Stimulated activated naive CD8-positive, alpha-beta T cell treated with anti-CD3 and anti-CD28 coated beads, Interleukin-15, amount 100 ng/mL, for 72 hours (primary cell): ENCODE measurements at places on chromosomes 7 and 10.

- DNase-seq: no peak
Observed at GRCh38 chr7:131046246-131046645, 281.4 kb upstream of the MKLN1 start.

DNA sequence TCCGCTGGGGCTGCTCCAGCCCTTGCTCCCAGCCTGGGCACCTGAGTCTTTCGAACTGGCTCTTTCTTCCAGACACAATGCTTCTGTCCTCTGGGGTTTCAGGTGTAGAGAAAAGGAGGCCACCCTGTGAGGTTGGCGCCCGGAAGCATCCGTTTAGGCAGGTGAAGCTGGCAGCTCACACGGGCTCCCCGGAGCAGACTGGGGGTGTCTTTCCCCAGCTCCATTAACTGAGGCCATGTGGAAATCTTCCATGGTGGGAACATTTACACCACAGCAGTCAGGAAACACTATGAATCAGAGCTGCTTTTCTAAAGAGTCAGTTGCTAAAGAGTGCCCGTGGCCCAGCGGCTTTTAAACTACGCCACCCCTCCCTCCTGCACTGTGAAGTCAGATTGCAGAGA is 29.2 kb downstream of the PRKAG2 start:
- no peak for DNase-seq

GRCh38 chr10:117413928-117414618 is 38.8 kb upstream of the PDZD8 start:
- DNase-seq: no peak

DNA sequence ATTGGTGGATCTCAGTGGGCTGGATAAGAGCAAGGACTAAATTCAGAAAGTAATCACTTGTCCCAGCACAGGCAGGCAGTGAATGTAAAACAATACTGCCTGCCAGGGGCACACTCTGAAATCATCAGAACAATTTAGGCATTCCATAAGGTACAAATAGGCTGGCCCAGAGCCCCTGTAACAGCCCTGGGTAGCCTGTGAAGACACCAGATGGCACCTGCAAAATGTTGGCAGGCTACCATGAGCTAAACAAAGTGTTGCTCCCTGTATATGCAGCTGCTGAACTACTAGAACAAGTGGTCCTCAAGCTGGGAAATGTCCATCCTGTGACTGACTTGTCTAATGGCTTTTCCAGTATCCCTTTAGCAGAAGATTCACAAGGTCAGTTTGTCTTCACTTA is 3.0 kb upstream of the PRSS37 start:
- no peak for DNase-seq

DNA sequence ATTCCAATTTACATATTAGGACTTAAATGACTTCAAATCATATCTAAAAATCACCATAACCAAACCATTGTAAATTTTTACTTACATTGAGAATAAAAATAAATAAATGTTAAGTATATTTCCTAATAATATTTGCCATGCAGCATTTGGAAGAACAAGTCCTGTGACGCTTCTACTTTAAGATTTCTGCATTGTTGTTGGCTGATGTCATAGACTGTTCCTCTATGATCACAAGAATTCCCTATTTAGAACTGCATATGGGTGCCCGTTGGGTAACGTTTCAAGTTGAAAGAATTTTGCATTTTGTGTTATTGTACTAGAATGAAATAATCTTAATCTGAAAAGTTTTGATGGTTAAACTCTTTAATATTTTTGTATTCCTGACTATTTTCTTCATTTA is 5.1 kb upstream of the ITGB1 start:
- DNase-seq: no peak

GRCh38 chr7:141562543-141562942 is 11.3 kb downstream of the AGK start:
- no peak for DNase-seq

DNA sequence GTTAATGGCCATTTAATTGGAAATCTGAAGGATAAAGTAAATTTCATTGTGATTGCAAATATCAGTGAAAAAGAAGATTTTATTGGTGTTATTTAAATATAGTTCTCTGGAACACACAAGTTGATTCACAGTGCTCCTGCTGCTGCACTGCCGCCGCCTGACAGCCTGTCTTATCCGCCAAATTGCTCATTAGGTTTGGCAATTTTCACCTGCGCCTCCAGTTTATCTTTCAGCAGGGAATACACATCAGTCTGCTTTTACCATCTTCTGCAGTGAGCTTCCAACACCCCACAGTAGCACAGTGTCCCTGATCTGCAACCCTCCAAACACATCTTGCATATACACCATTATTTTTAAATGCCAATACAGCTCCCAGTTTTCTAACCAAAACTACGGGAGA is 308.3 kb downstream of the PARD3 start:
- no peak for DNase-seq

DNA sequence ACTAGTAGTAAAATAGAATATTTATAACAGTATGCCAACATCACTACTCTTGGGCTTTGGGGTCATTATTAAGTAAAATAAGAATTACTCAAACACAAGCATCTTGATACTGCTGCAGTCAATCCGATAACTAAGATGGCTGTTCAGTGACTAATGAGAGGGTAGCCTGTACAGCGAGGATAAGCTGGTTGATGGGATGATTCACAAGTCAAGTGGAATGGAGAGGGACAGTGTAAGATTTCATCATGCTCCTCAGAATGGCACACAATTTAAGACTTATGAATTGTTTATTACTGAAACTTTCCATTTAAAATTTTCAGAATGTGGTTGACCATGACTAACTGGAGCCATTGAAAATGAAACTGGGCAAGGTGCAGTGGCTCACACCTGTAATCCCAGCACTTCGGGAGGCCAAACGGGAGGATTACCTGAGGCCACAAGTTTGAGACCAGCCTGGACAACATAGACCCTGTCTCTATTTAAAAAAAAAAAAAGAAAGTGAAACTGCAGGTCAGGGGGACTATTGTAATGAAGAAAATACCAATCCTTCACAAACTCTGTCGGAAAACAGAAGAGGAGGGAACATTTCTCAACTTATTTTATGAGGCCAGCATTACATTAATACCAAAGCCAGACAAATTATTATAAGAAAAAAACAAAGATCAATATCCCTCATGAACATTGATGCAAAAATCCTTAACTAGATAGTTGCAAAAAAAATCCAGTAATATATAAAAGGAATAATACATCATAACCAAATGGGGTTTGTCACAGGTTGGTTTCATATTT is 11.2 kb downstream of the AVL9 start:
- peak; percentile 62 for DNase-seq

GRCh38 chr7:139523199-139523941 is at the start of gene CLEC2L:
Gene CLEC2L (plus strand): TSS chr7:139523685. CDS start chr7:139523928, 243 bp downstream.
- DNase-seq: no peak

- no peak for DNase-seq
Observed at GRCh38 chr7:155484483-155485399, 26.8 kb downstream of the EN2 start.

DNA sequence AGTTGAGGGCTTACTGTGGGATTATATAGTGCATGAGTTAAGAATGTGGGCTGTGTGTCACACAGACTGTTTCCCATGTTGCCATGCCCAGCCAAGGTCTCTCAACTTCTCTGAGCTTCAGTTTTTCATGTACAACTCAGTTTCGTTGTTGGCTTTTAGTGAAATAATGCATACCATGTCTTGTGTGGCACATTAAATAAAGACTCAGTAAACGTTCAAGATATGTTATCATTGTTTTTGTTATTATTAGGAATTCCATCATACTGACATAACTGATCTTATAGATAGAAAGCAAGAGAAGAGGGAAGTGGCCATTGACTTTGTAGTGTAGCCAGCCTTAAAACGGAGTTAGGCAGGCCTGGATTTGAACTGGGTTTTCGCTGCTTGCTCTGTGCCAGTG is 2.9 kb downstream of the CDK14 start:
- DNase-seq: no peak

GRCh38 chr7:137606061-137606674 is 240.6 kb downstream of the DGKI start:
- no peak for DNase-seq

DNA sequence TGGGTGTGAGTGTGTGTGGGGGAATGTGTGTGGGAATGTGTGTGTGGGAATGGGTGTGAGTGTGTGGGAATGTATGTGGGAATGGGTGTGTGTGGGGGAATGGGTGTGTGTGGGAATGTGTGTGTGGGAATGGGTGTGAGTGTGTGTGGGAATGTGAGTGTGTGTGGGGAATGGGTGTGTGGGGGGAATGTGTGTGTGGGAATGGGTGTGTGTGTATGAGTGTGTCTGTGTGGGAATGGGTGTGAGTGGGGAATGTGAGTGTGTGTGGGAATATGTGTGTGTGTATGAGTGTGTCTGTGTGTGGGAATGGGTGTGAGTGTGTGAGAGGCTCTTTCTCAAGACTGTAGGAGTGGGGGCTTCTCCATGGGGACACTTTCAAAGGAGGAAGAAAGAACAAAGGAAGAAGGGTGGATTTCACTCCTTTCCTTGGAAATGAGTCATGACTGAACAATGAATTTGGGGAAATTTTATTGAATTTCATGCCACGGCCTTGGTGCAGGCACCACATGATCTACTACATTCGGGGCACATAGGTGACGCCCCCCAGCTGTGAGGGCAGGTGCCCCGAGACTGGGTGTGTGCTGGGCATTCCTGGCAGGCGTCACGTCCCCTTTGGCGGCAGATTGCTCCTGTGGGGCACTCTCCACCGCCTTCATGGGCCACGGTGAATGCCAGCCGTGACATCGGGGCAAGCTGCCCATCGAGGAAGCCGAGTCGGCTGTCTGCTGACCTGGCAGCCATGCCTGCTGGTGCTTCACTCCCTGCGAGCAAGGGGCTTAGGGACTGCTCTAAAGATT is 88.8 kb upstream of the INSIG1 start:
- DNase-seq: no peak

DNA sequence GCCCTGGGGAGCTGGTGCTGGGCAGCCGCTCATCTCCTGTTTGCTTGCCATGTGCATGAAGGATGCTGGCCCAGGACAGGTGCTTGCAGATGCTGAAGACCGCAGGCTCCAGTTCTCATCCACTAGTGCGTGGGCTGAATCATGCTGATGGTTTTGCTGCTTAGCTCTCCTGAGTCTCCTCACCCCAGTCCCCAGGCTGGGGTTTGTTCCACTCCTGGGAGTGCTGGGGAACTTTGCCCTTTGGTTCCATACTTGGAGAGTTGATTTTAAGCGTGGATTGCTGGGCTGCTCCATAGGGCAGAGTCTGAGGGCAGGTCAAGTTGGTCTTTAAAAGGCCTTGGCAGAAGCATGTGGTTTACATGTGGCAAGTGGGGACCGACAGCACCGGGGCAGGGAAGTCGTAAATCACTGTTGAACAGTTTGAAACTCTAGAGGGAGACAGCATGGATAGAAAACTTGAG is 9.1 kb downstream of the DYNC2I1 start:
- DNase-seq: no peak

GRCh38 chr7:92625617-92626016 is 35.4 kb upstream of the FAM133B start:
- no peak for DNase-seq

- DNase-seq: no peak
Observed at GRCh38 chr10:59694936-59695335, 14.7 kb downstream of the SLC16A9 start.
